ENCODE measurements at places on chromosomes 11 and 22.

DNA sequence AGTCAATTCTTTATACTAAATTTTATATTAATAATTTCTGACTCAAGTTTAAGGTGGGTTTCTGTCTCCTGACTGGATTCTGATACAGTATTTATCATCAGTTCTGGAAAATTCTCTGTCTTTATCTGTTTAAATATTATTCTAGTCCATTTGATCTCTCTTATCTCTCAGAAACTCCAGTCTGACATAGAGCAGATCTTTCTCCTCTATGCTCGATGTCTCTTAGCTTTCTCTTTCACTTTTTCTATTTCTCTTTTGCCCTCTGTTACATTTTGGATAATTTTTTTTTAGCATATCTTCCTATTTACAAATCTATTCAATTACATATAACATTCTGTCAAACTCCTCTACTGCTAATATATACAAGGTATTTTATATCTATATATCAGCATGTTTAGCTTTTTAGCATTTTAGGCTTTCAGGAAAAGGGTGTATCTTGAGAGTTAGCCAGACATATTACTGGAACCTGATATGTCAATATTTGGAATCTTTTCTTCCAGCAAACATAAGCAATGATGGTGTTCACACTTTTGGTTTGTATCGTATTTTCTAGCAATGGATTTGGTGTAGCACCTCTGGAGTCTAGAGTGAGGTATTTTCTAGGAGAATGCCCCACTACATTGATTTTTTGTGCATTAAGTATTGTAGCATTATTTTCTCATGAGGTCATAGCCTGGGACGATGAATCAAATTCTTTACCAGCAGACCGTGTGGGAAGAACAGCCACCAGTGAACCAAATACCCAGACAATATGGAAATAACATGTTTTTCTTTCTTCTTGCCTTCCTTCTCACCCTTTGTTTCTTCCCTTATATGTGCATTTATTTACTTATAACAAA, 4.1 kb upstream of the NNMT start:
- DNase-seq = no peak

DNA sequence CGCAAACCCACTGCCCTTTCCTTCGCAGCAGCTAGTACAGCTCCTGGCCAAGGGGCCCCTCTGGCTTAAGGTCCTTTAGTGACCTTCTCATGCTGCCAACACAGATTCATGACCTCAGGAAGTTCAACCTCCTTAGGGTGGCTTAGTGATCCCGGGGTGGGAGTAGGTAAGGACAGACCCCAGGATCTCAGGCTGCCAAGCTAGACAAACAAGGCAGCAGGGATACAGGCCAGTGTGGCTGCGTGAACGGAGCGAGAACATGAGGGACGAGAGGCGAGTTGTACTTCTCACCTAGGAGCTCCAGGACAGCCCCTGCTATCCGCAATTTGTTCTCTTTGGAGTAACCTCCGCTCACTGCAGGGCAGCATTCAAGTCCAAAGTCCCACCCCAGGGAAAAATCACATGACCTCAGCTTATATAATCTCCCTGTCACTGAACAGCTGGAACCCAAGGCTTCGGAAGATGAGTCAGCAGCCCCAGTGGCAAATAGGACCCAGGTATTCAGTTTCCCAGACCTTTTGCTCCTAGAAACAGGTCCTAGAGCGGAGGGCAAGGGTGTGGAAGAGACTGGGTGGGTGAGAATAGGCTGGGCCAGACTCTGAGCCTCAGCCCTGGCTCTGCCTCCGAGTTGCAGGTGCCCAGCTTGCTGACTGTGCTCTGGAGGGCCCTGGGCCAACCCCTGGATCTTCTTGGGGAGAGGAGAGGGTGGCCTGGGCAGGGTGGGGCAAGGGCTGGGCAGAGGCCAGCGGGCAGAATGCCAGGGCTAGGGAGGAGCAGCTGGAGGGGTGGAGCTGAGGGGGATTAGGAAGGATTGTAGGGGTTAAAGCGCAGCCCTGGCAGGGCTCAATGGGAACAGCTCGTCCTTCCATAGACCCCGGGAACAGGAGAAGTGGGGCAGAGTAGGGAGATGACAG, 13.1 kb downstream of the USP2 start:
- peak; percentile 64 for DNase-seq

GRCh38 chr11:66595245-66595904, 2.4 kb downstream of the CCS start:
- DNase-seq = no peak

GRCh38 chr11:34330653-34331052, 27.2 kb downstream of the ABTB2 start:
- DNase-seq = no peak
